ENCODE measurements at places on chromosomes 1 and 21. TPM values are rescaled to one million over a fixed set of nuclear protein-coding genes. Genes with fewer than 3 reads are reported as not detected.

The ADORA1 gene
- polyA plus RNA-seq: 0.56 TPM

DNA sequence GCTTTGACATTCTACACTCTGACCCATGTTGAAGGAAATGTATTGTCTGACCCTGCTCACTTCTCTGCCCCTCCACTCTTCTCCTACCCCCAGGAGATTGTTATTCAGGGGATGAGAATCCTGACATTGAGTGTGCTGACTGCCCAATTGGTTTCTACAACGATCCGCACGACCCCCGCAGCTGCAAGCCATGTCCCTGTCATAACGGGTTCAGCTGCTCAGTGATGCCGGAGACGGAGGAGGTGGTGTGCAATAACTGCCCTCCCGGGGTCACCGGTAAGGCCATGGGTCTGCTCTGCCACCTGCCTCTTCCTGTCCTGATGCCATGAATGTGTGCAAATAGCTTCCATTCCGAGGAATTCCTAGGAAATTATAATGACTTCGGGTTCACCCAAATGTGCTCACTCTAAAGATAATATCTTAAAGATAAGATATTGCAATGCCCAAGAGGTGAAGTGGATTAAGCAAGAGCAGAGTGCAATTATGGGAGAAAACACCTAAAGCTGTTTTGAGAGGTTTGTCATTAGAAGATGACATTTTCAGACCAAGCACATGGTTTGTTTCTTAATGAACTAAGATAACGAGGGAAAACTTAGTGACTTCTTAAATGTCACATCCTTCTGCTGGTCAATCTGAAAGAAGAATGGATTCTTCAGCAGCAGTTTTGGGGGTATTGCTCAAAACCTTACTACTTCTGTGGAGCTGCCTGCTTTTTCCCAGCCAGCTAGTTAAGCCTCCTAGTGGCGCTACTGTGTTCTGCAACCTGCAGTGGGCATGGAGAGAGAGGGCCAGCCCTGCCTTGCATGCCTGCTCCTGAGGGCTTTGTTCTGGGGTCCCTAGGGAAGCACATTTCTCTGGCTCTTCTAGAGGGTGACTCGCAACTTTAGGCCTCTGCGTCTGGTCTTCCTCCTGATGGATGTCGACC, 41.6 kb downstream of the LAMC2 start:
- peak; percentile 41 for DNase-seq

DNA sequence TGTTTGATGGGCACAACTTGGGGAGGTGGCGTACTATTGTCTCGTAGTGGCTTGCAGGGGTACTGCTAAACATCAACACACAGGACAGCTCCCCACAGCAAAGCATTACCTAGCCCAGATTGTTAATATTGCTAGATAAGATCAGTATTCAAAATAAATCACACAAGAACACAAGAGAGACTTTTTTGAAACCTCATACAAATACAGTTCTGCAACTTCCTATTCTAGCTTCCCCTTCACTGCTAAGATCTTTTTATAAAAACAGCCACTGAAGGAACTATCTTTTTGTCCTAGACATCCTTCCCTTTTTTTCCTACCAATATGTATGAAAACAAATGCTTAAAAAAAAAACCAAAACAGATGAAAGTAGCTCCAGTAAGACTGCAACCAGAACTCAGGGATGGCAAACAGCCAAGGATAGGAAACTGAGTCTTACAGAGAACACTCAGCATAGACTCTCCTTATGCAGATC, 137.8 kb upstream of the KRTAP19-8 start:
- no peak for DNase-seq

The GABRD gene
- not detected for polyA plus RNA-seq

- DNase-seq: peak; percentile 49
Observed at GRCh38 chr1:39955547-39956539, 898 bp downstream of the MFSD2A start.

DNA sequence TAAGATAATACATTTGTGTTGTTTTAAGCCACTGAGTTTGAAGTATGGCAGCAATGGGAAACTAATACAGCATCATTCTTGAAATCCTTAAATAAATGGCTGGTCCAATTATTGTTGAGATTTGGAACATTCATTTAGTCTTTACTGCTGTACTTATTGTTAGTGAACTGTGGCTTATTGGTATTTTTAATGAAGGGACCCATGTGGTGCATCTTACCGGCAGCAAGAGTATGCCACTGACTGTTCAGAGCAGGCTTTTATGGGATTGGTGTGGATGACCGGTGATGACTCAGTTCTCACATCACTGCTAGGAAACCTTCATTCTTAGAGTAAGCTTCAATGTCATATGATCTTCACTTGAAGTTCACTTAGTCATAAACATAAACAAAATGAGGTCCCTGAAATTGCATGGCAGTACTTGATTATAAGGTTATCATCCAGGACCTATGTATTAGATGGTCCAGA, 31.5 kb downstream of the PRKAA2 start:
- DNase-seq: peak; percentile 95

- DNase-seq: no peak
Observed at GRCh38 chr1:43617011-43617410, 32.9 kb upstream of the KDM4A start.

- no peak for DNase-seq
Observed at GRCh38 chr1:22163564-22163963, 20.7 kb upstream of the WNT4 start.

DNA sequence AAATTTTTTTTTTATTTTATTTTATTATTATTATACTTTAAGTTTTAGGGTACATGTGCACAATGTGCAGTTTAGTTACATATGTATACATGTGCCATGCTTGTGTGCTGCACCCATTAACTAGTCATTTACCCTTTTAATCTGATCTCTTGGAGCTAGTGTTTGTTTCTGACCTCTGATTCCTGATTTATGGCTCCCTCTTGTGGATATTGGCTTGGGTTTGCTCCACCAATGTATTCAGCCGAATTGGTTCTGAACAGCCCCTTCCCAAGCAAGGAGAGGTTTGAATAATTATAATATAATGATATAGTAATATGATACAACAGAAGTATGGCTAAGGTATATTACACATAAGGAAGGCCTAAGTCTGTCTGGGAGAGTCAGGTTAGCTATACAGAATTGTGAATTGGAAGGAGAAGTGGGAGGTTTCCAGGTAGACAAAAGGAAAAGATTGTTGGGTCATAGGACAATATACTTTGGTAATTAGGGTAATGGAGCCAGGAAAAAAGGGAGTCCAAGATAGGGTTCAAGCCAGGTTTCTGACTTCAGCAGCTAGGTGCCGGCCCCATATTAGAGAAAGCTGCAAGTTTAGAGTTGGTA, 53.1 kb upstream of the HMCN1 start:
- peak; percentile 44 for DNase-seq

DNA sequence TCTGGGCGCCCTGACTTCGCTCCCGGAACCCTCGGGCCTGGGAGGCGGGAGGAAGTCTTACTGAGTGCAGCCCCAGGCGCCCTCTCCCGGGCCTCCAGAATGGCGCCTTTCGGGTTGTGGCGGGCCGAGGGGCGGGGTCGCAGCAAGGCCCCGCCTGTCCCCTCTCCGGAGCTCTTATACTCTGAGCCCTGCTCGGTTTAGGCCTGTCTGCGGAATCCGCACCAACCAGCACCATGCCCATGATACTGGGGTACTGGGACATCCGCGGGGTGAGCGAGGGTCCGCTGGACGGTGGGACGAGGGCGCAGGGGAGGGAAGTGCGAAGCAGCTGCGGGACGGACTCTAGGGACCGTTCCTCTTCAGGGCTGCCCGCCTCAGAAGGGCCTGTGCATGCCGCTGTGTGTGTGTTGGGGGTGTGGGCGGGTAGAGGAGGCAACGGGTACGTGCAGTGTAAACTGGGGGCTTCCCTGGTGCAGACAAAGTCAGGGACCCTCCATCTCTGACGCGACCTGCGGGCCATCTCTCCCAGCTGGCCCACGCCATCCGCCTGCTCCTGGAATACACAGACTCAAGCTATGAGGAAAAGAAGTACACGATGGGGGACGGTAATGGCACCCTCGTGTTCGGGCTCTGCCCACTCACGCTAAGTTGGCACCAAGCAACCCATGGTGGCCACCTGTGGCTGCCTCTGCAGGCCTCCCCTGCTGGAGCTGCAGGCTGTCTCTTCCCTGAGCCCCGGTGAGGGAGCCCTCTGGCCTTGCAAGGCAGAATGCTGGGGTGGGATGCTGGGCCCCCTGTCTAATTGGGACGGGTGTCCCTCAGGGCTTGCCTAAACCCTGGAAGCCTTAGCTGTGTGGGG, at the start of gene GSTM1:
Gene GSTM1, plus strand, starts transcription at position 177 of the 859 bp plus-strand sequence. Its CDS starts 57 bp downstream, at position 234.
- DNase-seq: no peak

DNA sequence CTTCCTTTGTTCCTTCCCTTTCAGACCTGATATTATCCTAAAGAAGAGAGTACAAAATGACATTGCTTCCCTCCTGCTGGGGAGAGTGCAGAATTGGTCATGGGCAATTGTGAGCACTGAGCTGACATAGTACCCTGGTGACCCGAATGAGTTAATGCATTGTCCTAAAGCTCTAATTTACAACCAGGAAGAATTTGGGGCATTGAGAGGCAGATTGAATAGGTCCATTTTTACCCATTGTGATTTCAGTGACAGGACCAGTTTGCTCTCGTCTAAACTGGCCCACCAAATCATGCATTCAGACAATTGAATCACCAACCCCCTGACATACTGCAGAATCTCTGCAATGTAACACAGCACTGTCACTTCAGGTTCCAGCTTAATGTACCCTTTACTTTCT, 497.4 kb downstream of the DPYD start:
- DNase-seq: no peak

- no peak for DNase-seq
Observed at GRCh38 chr1:25569597-25570396, 26.4 kb downstream of the LDLRAP1 start.

The SLC2A5 gene
- 0.03 TPM for polyA plus RNA-seq

GRCh38 chr1:155313261-155313660, 4.6 kb downstream of the FDPS start:
- DNase-seq: no peak

DNA sequence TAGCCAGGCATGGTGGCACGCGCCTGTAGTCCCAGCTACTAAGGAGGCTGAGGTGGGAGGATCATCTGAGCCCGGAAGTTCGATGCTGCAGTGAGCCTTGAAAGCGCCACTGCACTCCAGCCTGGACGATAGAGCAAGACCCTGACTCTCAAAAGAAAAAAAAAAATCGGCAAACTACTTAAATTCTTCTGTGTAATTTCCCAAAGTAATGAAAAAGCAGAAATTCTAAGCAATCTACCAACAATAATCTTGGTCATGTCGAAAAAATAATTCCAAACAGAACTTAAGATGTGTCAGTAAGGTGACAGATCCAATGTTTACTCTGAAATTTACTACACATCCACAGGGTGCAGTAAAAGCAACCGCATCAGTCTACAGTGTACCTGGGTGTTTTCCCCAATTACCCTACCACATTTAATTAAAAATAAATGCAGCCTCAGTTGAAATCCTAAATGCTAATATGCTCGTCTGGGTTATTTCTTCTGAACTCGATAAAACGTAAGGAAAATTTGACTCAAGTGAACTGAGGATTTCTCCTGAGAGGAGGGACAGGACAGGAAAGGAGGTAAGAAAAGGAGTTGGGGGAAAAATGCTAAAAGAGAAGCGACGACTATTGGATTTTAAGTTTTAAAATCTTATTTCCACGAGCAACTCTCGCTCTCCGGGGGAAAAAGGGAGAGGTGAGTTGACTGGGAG, 801 bp downstream of the EPRS1 start:
- no peak for DNase-seq

- DNase-seq: no peak
Observed at GRCh38 chr1:42431514-42431913, 24.3 kb downstream of the ZMYND12 start.

The KCNE2 gene
- not detected for polyA plus RNA-seq

DNA sequence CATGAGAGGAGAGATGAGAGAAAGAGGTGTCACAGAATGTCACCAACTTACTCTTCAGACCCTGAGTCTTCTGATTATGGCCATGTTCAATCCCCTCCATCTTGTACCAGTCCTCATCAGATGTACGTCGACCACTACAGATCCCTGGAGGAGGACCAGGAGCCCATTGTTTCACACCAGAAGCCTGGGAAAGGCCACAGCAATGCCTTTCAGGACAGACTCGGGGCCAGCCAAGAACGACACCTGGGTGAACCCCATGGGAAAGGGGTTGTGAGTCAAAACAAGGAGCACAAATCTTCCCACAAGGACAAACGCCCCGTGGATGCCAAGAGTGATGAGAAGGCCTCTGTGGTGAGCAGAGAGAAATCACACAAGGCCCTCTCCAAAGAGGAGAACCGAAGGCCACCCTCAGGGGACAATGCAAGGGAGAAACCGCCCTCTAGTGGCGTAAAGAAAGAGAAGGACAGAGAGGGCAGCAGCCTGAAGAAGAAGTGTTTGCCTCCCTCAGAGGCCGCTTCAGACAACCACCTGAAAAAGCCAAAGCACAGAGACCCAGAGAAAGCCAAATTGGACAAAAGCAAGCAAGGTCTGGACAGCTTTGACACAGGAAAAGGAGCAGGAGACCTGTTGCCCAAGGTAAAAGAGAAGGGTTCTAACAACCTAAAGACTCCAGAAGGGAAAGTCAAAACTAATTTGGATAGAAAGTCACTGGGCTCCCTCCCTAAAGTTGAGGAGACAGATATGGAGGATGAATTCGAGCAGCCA, 8.0 kb downstream of the ELOA start:
- DNase-seq: peak; percentile 57

GRCh38 chr1:90713741-90714509, 3.2 kb downstream of the BARHL2 start:
- no peak for DNase-seq

DNA sequence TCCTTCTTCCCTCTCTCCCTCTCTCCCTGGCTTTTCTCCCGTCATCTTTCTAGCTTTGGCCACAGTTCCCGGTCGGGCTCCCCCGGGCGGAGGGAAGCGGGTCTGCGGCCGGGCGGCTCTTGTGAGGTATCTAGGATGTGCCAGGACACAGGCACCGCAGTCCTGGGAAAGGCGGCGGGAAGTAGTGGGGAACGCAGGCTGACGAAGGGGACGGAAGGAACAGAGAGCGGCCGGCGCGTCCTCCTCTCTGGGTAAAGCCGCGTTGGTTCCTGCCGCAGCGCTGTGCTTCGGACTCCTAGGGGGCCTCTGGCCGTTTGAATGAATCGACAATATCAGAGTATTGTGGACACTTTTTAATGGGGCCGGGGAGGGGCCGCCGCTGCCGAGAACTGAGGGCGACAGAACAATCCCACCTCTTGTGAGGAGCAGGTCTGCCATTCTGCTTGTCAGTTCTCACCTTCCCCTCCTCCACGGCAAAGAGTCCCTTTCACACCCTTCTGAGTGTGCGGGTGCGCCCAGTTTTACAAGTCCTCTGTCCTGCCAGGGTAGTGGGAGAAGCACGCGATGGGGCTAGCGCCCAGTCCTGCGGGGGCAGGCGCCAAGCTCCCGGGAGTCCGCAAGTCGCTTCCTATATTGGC, 1.2 kb upstream of the LHX9 start:
- peak; percentile 61 for DNase-seq

GRCh38 chr1:116066868-116067565, 44.2 kb upstream of the MAB21L3 start:
- peak; percentile 51 for DNase-seq

DNA sequence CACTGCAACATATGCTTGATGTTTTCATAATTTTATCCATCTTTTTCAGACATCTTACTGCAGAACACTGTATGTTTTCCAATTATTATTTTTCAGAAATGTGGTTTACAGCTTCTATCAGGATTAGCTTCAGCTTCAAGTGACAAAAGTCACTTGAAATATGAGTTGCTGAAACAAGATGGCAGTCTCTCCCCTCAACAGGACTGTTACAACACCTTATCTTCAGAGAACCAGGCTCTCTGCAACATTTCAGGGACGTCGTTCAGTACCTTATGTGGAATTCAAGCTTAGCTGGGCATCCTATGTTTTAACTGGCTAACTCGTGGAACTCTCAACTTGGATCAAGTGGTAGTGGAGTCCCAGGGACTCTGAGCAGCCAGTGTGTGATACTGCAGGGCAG, 2.0 kb upstream of the UBE2G2 start:
- DNase-seq: no peak

Data from IMR-90 (cell line).